ENCODE measurements at places on chromosomes 1 and 21.

GRCh38 chr1:239952348-239953308, 139.1 kb upstream of the FMN2 start:
- no peak for DNase-seq

DNA sequence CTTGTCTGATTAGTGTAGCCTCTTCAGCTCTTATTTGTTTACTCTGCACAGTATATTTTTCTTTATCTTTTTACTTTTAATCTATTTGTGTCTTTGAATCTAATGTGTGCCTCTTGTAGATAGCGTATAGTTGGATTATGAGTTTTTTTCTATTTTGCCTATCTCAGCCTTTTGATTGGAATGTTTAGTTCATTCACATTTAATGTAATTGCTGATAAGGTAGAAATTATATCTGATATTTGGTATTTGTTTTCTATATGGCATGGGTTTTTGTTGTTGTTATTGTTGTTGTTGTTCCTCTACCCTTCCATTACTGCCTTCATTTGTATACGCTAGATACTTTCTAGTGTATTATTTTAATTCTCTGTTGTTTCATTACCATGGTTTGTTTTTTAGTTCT, 131.7 kb upstream of the GRIK3 start:
- no peak for DNase-seq

- no peak for DNase-seq
Observed at GRCh38 chr21:38166173-38166535, 90.6 kb upstream of the KCNJ15 start.

DNA sequence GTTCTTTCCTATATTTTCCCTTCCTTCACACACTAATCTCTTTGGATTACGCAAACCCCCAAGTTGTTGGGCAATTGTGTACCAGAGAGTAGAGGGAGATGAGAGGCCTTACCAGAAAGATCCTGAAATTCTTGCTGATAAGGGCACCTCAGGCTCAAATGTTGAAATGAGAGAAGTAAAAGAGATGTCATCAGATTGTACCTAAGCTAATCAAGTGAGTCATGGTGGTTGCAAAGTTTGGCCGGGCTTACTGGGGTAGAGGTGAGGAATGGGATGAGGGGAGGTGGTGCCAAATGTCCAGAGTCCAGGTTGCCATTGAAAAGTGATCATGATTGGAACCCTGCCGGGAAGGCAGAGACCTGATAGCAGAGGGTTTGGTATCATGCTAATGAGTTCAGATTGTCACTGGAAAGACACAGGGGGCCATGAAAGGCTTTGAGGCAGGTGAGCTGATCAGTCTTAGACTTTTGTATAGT, 43.1 kb downstream of the OPTC start:
- DNase-seq: no peak

GRCh38 chr21:39885119-39885848, 18.0 kb downstream of the PCP4 start:
- DNase-seq: peak; percentile 90

- no peak for DNase-seq
Observed at GRCh38 chr1:177471244-177471643, 300.5 kb downstream of the BRINP2 start.

DNA sequence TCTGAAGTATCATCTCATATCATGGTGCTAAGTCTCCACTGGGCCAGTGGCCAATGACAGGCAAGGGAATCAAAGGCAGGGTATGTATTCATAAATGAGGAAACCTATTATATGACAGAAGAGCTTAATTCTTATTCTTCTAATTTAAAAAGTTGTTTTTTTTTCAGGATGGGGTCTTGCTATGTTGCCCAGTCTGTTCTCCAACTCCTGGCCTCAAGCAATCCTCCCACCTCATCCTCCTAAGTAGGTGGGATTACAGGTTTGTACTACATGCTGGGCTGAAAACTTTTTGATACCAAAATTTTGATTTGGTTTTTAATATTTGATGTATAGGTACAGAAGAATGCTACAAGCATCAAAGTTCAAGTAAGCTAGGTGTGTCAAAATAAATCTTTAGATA, 35.0 kb downstream of the ATP8B2 start:
- DNase-seq: no peak

GRCh38 chr1:229922249-229922648, 144.8 kb upstream of the GALNT2 start:
- no peak for DNase-seq

DNA sequence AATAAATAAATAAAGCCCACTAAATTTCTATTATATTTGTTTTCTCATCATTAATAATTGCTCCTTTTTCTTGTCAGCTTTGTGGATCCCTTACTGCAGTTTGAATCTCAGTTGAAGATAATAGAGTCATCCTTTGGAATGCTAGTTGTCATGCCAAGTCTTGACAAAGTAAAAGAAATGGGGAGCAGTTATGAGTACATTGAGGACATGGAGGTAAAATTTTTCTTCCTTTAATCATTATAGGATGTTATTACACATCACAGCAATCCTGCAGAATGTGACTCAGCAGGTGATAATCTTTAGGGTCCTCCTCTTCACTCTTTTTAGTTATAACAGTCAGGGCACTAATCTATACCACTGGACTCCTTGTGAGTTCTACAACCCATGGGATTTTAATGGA, 24.1 kb downstream of the MROH9 start:
- DNase-seq: no peak

DNA sequence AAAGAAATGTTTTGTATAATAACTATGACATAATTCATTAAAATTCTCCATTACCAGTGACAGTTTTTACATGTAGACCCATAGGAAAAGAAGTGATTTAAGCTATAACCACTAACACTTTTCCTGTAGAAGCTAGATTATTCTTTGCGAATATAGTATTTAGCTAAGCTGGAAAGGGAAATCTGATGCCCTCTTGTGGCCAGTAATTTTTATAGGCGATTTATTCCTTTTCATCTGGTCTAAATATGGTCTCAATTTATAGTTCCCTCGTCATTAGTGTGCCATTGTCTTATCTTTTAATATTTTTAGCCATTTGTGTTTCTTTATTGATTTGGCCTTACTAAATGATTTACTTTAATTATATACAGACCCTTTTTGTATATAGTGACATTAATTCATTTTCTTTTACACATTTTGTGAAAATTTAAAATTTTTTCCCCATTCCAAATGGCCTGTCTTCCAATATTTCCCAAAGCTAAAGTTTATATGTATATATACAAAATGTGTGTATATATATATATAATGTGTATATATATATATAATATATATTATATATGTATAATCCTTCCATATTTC, 26.7 kb downstream of the BTG3 start:
- peak; percentile 6 for DNase-seq

DNA sequence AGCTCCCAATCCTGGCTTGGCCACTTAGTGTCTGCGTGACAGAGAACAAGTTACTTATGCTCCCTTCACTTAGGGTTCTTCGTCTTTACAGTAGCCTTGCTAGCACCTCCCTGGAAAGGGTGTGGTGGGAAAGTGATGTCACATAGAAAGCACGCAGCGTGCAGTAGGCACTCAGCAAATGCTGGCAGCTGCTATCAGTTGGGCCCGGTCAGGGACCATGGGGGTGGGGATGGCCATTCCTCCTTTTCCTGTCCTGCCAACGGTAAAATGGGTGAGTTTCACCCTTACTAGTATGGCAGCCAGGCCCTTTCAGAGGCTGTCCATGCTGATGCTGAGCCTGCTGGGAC, 6.2 kb upstream of the KCNA10 start:
- DNase-seq: no peak

DNA sequence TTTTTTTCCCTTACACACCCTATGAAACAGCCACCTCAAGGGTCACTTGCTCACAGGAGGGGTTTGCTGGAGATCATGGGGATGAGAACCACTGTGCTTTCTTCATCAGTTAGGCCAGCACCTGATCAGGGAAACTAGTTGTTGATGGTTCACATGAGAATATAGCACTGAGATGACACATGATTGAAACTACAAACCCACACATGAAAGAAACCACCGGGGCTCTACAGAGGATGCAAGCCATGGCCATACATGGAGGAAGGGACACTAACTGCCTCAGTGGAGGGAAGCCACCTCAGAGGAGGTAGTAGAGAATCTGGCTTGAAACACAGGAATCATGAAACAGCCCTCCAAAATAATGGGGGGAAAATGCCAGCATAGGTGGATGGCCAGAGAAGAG, 63.2 kb downstream of the PRKAB2 start:
- DNase-seq: no peak

GRCh38 chr1:230403442-230403841, 22.7 kb downstream of the PGBD5 start:
- DNase-seq: no peak

GRCh38 chr21:36705679-36706481, 7.0 kb downstream of the SIM2 start:
- no peak for DNase-seq

GRCh38 chr1:165717918-165718515, 19.7 kb upstream of the ALDH9A1 start:
- peak; percentile 38 for DNase-seq

DNA sequence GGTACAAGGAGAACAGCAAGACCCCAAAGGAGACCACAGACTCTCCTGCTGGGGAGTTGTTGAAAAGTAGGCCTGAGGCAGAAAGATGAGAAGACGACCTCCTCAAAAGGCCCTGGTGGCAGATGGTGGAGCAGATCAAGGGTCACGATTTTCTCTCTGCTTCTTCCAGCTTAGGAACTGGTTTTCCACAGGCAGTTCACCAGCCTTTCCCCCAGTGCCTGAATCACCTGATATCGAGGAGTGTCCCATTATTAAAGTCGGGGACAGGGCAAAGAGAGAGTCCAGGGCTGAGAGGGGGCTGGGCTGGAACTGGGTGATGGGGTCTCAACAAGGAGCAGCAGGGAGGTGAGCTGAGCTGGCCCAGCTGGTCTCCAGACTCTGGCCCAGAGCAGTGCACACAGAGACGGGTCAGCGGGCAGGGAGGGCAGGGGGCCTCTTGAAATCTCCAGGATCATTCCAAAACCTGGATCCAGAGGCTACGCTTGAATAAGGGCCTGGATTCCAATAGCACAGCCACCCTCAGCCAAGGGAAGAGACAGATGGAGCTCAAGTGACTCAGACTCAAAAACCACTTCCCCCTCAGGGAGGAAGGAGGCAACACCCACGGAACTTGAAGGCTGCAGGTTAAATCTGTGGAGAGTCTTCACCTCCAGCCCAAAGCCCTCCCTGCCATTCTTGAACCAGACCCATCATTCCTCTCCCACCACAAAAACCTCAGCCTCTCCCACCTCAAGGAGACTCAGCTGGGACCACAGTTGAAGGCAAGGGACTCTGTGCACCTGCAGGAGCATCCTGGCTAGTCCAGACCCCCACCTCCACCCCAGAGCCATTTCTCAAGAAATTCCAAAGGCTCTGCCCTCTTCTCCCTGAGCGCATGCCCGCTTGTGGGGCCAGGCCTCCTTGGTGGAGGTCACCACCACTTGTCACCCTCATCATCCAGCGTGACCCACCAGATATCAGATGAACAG, at the start of gene S100A5:
Gene S100A5 (minus strand): TSS at position 541 of the 968 bp plus-strand sequence. CDS start 743 bp downstream, outside the sequence.
- DNase-seq: no peak

All from DMS79 (cell line).